Activated CD4-positive, CD25-positive, alpha-beta regulatory T cell treated with anti-CD3 and anti-CD28 coated beads, Interleukin-2, amount 50 U/mL, for 24 hours (primary cell): ENCODE measurements at places on chromosomes 1 and 21.

DNA sequence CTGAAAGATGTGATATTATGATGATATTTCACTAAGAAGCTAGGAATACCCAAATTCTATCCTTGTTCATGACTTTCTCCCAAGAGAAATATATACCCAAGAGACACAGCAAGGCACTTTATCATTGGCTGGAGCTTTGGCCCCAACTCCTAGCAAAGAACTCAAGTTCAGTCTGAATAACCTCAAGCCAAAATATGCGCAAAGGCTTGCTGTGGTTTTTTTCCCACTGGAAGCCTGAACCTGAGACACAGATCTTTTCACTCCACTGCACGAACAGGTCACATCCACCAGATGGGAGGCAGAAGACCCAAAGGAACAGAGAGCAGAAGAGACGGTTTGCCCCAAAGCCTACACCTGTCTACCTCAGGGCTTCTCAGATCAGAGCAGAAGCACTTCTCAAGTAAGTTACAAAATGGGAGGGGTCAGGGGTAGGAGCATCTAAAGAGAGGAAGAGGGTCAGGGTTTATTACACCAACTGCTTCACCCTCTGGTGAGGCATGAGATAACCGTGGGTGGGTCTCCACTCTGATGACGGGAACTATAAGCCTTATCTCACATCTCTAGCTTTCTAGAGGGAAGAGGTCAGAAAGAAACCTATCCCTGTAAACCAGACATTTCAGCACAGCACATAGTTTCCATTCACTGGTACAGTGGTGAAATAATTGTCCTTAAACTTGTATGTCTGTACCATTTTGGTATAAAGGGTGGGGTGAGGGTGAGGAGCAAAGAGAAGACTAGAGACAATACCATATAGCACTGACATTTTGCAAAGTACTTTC, 17.1 kb upstream of the CDC42BPA start:
- no peak for ATAC-seq

DNA sequence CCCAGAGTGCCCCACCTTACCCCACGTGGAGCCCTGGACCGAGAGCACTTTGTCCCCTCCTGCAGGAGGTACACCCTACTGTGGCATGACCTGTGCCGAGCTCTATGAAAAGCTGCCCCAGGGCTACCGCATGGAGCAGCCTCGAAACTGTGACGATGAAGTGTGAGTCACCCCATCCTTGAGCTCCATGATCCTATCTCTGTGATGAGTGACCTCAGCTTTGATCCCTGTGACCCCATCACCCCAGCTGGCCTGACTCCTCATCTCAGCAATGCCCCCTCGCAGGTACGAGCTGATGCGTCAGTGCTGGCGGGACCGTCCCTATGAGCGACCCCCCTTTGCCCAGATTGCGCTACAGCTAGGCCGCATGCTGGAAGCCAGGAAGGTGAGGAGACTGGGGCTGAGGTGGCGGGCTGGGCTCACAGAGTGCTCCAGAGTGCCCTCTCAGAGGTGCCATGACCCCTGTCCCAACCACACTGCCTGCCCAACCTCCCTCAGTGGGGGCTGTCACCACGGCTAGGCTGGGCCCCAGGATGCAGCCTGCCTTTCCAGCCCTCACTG, 16.2 kb upstream of the MPL start:
- no peak for ATAC-seq

- no peak for ATAC-seq
Measured at GRCh38 chr1:63713627-63714481, 60.0 kb upstream of the ROR1 start.

- ATAC-seq = no peak
Measured at GRCh38 chr1:43933386-43934100, at the start of gene ARTN. ARTN (plus strand) TSS chr1:43933801; CDS start chr1:43935657, 1,856 bp downstream.
